ENCODE measurements at places on chromosomes 2 and 18.

DNA sequence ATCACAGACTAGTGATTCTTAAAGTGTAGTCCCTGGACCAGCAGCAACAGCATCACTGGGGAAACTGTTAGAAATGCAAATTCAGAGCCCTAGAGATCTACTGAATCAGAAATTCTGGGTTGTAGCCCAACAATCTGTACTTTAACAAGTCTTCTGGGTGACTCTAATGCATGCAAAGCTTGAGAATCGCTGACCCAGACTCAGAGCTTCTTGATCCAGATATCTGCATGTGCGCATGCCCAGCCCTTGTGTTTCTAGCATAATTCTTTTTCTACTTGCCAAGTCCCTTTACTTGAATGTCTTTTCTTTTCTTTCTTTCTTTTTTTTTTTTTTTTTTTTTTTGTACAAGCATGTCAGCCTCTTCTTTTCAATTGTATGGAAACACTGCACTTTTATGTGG is 60.4 kb downstream of the FIGN start:
- DNase-seq, result no peak

- DNase-seq, result no peak
These were observed 3.5 kb upstream of the B3GNT7 start for GRCh38 chr2:231391981-231392380.

- no peak for DNase-seq
These were observed 15.4 kb downstream of the CFAP65 start for GRCh38 chr2:219025637-219026585.

DNA sequence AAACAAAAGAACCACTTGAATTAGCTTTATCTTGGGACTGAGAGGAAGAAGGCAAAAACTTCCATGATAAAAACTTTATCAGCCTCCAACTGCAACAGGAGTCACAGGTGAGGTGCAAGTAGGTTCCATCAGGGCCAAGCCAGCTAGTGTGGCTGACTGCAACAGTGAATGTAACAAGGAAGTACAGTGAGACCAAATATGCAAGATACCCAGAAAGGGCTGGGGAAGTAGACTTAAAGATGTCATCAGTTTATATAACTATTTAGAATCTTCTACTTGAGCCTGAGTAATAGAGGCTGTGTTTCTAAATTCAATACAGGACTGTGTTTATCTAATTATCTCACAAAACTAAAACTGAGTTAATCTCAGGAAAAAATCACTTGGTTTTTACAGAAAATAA is 14.8 kb downstream of the PLEKHM3 start:
- DNase-seq, result no peak

- DNase-seq, result no peak
These were observed 649.1 kb downstream of the NYAP2 start for GRCh38 chr2:226048611-226049010.

- DNase-seq, result no peak
These were observed 377.5 kb downstream of the EIPR1 start for GRCh38 chr2:3000125-3000524.

GRCh38 chr2:233915128-233915527 is 2.0 kb upstream of the TRPM8 start:
- DNase-seq, result no peak

DNA sequence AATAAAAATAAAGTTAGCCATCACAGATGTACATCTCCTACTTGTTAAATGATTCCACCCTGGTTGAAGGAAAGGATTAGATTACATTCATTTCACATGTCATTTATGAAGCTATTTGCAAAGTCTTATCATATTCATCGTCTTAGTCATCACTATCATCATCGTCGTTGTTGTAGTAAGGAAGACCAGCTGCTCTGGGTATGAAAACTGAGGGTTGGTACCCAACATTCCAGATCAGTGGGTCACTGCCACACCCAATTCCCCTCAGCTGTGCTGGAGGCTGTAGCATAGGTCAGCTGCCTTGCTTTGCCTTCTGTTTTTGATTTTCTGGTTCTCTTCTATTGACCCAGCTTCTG is 20.9 kb upstream of the CCBE1 start:
- no peak for DNase-seq

DNA sequence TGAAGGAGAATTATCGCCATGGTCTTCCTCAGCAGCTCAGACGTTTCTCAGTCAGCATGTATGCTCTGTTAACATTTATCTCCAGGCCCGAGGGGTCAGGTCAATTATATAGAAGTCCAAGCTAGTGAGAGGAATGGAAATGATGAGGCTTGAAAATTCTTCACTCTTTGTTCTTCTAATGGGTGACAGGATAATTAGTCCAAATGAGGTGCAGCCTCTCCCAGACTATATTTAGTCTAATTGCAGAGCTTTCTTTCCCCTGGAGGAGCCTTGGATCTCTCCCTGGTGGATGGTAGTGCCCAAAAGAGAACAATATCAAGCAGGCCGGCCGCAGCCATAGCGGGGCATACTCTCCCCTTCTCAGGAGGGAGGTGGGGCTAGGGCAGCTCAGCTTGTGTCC is 51.4 kb upstream of the DTNB start:
- DNase-seq, result no peak

DNA sequence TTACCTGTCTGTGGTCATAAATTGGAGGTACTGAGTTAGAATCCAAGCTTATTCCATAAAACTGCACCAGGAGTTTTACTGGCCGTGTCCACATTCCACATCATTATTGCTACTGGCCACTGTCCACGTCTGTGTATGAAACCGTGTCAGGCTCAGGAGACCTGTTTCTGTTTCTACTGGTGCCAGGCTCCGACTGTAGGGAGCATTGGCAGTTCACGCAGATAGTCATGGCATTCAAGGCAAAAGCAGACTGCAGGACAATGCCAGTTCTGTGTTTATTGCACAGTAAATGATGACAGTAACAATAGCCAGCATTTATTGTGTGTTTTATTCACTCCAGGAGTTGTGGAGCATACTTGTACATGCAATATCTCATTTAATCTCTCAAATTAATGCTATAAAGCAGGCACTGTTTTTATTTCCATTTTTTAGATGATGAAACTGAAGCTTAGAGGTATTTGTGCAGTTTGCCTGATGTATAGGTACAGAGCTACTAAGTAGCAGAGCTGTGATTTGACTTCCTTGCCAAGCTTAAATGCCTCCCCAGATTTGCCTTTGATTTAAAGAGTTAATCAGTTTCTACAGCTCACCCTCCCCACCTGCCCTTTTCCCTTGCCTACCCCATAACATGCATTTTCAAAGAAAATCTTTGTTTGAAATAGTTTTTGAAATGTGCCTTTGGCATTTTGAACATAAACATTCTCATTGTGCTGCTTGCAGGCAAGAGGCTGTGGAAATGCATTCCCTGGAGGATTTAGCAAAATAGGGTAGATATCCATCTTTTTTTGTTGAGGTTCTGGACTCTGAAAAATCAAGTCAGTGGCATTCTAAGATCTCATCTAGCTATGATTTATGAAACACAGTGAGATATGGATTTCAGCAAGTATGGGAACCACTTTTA is 55.5 kb downstream of the MAP4K4 start:
- DNase-seq, result no peak

DNA sequence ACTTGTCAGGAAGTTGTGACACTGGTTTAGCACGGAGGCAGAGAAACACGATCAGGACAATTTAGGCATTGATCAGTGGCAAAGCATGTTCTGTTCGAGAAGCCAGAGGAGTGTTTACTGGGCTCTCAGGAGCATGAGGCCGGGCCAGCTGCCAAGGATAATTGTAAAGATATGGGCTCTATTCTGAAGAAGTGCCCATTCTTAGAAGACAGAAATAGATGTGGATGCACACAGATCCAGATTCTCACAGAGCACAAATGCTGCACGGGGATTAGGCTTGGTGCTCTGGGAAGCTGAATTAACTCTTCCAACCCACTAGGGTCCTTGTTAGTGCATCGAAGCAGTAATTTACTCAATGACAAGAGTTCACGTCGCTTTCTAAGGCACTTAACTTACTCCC is 16.2 kb downstream of the AFF3 start:
- no peak for DNase-seq

GRCh38 chr18:56112013-56112749 is 524.2 kb upstream of the TCF4 start:
- DNase-seq, result no peak

DNA sequence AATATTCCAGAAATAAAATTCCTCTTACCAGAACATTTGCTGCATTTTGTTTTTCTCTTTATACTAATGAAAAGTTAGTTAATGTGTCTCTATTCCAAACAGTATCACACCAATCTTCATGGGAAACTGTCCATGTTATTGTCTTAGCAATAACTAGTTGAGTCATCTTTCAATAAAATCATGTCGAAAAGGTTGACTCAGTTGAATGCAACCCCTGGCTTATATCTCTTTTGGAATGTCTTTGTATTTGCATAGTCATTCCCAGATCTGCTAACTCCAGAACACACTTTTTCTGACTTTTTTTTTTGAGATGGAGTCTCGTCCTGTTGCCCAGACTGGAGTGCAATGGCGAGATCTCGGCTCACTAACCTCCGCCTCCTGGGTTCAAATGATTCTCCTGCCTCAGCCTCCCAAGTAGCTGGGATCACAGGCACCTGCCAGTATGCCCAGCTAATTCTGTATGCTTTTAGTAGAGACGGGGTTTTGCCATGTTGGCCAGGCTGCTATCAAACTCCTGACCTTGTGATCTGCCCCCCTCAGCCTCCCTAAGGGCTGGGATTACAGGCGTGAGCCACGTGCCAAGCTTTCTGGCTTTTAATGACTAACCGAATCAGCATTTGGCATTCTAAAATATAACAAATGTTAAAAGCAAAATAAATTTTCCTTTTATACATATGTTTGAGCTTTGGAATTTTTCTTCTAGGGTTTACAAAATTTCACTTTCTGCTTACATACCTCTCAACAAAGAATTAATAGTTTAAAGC is 133.2 kb upstream of the GULP1 start:
- DNase-seq, result no peak

- DNase-seq, result peak; percentile 75
These were observed 33.3 kb downstream of the UXS1 start for GRCh38 chr2:106160786-106161261.

- DNase-seq, result no peak
These were observed 63.8 kb upstream of the GPR45 start for GRCh38 chr2:105177536-105178254.

DNA sequence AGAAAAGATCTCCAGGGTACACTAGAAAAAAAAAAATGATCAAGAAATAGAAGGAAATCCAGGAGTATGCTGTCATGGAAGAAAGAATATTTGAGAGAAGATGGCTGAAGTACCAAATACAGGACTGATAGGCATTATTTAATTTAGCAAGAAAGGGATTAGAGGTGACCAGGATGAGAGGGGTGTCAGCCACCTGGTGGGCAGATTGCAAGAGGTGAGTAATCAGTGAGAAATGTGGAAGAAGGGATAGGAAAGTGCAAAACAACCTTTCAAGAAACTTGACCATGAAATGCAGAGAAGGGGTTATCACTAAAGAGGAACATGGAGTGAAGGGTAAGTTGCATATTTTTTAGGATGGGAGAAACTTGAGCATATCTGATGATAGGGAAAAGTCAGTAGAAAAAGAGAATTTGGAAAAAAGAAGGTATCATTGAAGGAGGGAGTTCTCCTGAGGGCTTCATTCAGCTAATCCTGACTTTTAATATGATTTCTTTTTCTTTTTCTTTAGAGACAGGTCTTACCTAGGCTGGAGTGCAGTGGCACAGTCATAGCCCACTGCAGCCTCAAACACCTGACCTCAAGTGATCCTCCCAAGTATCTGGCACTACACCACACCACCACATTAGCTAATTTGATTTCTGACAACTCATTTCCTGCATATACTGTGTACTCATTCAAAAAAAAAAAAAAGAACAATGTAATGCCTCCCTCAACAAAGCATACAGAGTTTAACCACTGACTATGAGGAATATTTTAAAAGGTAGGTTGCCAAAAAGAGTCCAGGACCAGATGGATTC is 101.3 kb downstream of the LRP2 start:
- no peak for DNase-seq

- DNase-seq, result no peak
These were observed 64.8 kb downstream of the REV1 start for GRCh38 chr2:99425022-99425421.

DNA sequence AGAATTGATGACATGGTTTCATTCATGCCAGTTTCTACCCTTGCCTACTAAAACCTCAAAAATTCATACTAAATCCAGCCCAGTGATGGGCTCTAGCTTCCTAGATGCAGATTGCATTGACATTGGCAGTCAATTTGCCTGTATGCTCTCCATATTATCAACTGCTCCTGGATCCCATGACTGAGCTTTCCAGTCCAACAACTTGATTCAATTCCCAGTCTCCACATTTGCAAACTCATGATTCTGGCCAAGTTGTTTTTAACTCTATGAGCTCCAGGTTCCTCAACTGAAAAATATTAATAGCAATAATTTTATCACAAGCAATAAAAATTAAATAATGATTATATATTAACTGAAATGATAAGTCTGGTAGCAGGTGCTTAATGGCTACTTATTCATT is 51.0 kb upstream of the DSC1 start:
- DNase-seq, result no peak

GRCh38 chr2:145654746-145655145 is 1134.8 kb upstream of the ZEB2 start:
- no peak for DNase-seq

- DNase-seq, result no peak
These were observed 89.7 kb downstream of the USP40 start for GRCh38 chr2:233476651-233477547.

- DNase-seq, result no peak
These were observed 256.3 kb downstream of the CCDC178 start for GRCh38 chr18:33184175-33184574.

GRCh38 chr2:232261776-232262175 is 116.8 kb upstream of the ALPP start:
- no peak for DNase-seq

GRCh38 chr2:236928380-236929037 is 157.2 kb upstream of the COPS8 start:
- no peak for DNase-seq

GRCh38 chr18:71850602-71851001 is 693.5 kb downstream of the CBLN2 start:
- DNase-seq, result no peak

GRCh38 chr2:170227507-170227947 is 49.6 kb downstream of the MYO3B start:
- no peak for DNase-seq

DNA sequence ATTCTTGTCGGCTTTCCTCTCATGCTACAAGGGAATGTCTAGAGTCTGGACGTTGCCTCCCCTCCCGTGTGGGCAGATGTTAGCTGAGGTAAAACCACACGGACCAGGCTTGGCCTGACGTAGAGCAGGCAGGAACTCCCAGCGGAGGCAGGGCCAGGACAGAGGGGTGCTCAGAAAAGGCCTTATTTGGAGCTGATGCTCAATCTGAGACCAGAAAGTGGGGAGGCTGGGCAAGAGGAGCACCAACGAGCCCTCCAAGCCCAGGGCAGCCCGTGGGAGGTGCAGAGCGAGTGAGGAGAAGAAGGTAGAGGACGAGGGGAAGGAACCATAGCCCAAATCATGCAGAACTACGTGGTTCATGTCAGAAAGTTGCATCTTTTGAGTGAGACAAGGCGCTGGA is 9.0 kb downstream of the TEX51 start:
- no peak for DNase-seq

GRCh38 chr2:102486941-102487702 is 14.1 kb downstream of the SLC9A4 start:
- no peak for DNase-seq

DNA sequence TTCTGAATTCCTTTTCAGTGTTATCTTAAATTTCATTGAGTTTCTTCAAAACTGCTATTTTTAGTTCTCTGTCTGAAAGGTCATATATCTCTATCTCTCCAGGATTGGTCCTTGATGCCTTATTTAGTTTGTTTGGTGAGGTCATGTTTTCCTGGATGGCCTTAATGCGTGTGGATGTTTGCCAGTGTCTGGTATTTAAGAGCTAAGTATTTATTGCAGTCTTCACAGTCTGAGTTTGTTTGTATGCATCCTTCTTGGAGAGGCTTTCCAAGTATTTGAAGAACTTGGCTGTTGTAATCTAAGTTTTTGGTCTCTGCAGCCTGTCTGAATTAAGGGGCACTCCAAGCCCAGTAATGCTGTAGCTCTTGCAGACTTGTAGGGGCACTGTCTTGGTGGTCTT is 249.3 kb downstream of the ZNF385B start:
- DNase-seq, result no peak
